ENCODE measurements at places on chromosomes 7 and 10.

- DNase-seq: no peak
- H3K4me1 ChIP-seq: no peaks in the 10 kb centered on the region
- no peak overlapping the region for H3K4me3 ChIP-seq
- peaks cover 23% of the 10 kb centered on the region for H3K27me3 ChIP-seq
Observed at GRCh38 chr7:127107601-127108007, 145.1 kb downstream of the GRM8 start.

DNA sequence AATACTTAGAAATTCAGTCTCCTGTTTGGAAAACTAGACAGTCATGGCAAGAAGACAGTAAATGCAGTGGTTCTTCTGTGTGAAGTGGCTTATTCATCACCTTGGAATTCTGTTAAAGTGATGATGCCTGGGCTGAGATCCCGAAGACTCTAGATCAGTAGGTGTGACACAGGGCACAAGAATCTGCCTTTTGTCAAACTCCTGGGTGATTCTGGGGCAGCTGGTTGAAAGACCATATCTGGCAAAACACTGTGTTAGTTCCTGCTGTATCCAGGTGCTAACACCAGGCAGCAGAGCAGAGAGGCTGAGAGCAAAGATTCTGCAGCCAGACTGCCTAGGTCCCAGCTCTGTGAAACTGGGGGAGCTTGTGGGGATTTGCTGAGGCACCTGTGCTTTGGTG is 26.5 kb downstream of the MRC1 start:
- no peak for DNase-seq
- no peaks in the 10 kb centered on the region for H3K4me1 ChIP-seq
- peaks cover 41% of the 10 kb centered on the region for H3K27me3 ChIP-seq
- no peak overlapping the region for H3K27ac ChIP-seq
- H3K36me3 ChIP-seq: no peaks in the 10 kb centered on the region
- H3K4me3 ChIP-seq: no peak overlapping the region

DNA sequence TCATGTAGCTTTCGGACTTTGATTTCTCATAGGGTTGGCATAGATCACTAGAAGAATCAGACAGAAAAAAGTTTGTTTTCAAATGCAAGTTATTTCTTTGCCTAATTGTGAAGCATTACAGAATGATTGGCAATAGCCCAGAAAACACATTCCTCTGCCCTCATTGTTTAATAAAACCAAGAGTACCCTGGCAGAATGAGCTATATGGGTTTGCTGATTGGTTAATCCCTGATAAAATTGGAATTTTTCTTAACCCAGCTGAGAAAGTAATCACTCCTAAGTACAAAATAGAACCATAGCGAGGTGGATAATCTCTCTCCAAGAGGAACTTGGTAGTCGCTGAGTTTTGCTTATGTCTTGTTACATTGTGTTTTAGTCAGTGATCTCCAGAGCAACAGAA is 30.9 kb upstream of the CREB5 start:
- DNase-seq: no peak
- no peak overlapping the region for H3K27ac ChIP-seq
- no peaks in the 10 kb centered on the region for H3K4me1 ChIP-seq
- H3K36me3 ChIP-seq: no peaks in the 10 kb centered on the region
- peaks cover 41% of the 10 kb centered on the region for H3K27me3 ChIP-seq
- no peak overlapping the region for H3K4me3 ChIP-seq

GRCh38 chr7:121475806-121476205 is 79.7 kb upstream of the FAM3C start:
- no peak for DNase-seq
- no peaks in the 10 kb centered on the region for H3K27me3 ChIP-seq
- H3K27ac ChIP-seq: no peak overlapping the region
- no peaks in the 10 kb centered on the region for H3K4me1 ChIP-seq
- no peaks in the 10 kb centered on the region for H3K36me3 ChIP-seq
- no peak overlapping the region for H3K4me3 ChIP-seq

GRCh38 chr10:114635101-114635500 is 23.0 kb downstream of the ABLIM1 start:
- no peak overlapping the region for H3K4me3 ChIP-seq
- H3K27ac ChIP-seq: no peak overlapping the region
- H3K4me1 ChIP-seq: peaks cover 25% of the 10 kb centered on the region
- no peak for DNase-seq
- no peaks in the 10 kb centered on the region for H3K36me3 ChIP-seq
- peaks cover 46% of the 10 kb centered on the region for H3K27me3 ChIP-seq

DNA sequence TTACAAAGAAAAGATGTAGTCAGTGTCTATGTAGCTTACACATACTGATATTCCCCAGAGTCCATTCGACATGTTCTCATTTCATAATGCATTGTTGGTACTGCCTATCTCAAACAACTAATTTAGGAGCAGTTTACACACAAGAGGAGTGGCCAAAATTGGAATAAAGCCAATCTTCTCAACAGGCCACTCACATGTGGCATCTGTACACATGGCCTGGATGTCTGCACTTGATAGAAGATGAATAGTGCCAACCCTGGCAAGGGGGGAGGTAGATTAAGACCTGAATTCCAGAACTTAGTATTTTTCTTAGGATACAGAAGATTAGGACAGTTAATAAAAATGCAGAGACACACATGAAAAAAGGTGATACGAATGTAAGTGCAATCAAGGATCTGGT is 125.3 kb upstream of the STARD3NL start:
- no peak overlapping the region for H3K27ac ChIP-seq
- H3K4me3 ChIP-seq: no peak overlapping the region
- peaks cover 71% of the 10 kb centered on the region for H3K27me3 ChIP-seq

GRCh38 chr10:35607475-35608327 is 2.6 kb downstream of the GJD4 start:
- peaks cover 77% of the 10 kb centered on the region for H3K27me3 ChIP-seq
- peaks cover 6% of the 10 kb centered on the region for H3K4me1 ChIP-seq
- no peaks in the 10 kb centered on the region for H3K36me3 ChIP-seq
- no peak for DNase-seq

DNA sequence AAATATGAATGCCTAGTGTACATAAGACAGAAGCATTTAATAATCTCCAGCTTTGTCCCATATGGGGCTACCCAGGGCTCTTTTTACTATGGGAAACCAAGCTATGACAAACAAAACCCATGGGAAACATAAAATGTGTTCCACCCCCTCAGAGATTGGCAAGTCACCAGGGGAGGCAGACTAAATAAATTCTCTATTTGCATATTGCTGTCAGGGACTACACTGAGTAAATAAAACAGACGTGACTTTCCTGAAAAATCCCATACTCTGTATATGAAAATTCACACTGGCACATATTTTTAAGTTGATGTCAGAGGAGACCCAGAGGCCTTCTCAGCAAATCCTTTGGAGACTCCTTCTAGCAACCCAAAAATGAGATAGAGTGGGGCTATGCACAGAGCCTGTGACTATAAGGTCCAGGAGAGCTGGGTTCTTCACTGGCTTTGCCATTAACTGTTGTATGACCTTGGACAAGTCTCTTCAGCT is 44.0 kb upstream of the HPSE2 start:
- no peaks in the 10 kb centered on the region for H3K4me1 ChIP-seq
- no peaks in the 10 kb centered on the region for H3K36me3 ChIP-seq
- no peak overlapping the region for H3K27ac ChIP-seq
- DNase-seq: no peak
- peaks cover 36% of the 10 kb centered on the region for H3K27me3 ChIP-seq

DNA sequence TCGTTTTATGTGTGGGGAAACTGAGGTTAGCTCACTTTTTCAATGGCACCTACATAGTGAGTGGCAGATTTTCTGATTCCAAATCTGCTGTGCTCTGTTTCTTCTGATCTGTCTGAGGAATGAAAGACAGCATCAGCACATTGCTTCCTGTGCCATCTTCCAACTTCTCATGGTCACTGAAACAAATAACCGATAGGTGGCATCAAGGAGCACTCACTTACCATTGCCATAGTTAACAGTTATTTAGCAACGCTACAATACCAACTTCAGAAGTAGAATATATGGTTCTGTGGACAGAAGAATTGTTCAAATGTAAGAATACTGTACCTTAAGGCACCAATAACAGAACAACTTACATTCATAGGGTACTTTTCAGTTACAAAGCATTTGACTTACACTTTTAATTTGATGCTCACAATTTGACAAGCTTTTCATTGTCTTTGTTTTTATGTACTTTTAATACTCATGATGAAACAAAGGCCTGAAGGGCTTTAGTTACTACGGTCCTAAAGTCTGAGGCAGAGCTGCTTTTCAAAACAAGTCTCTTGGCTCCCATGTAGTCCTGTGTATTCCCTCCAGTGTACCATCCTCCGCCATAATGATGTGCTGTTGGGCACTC is 228.9 kb upstream of the TCF7L2 start:
- peaks cover 6% of the 10 kb centered on the region for H3K4me1 ChIP-seq
- peaks cover 2% of the 10 kb centered on the region for H3K36me3 ChIP-seq
- DNase-seq: no peak
- H3K4me3 ChIP-seq: no peak overlapping the region
- no peaks in the 10 kb centered on the region for H3K27me3 ChIP-seq
- no peak overlapping the region for H3K27ac ChIP-seq

DNA sequence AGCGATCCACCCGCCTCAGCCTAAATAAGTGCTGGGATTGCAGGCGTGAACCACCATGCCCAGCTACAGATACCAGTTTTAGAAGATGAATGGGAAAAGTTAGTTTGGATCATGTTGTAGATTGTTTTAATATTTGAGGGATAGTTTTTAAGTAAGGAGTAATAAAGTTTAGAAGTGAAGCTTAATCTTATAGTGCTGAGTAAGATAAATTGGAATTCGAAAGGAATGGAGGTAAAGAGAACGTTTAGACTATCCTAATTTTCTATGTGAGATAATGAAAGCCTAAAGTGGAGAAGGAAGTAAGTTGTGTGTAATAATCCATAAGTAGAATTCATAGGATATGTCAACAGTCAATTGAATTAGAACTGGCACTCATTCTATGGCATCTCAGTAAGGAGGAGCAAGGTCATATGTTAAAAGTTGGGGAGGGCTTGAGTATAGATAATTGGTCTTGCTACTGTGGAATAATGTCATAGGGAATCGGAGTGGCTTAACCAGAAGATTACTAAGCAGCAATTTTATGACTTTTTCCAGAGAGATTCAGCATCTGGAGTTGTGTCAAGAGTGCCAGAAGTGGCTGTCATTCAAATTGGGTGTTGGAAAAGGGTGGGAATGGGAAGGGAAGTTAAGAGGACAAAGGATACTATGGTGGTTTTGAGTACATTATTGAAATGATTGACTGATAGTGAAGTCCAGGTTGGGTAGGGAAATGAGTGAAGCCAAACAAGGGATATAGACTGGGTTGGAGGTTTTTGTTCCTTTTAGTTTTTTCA is 12.1 kb downstream of the TAX1BP1 start:
- peaks cover 57% of the 10 kb centered on the region for H3K36me3 ChIP-seq
- no peak overlapping the region for H3K4me3 ChIP-seq
- peaks cover 48% of the 10 kb centered on the region for H3K4me1 ChIP-seq
- no peak overlapping the region for H3K27ac ChIP-seq

DNA sequence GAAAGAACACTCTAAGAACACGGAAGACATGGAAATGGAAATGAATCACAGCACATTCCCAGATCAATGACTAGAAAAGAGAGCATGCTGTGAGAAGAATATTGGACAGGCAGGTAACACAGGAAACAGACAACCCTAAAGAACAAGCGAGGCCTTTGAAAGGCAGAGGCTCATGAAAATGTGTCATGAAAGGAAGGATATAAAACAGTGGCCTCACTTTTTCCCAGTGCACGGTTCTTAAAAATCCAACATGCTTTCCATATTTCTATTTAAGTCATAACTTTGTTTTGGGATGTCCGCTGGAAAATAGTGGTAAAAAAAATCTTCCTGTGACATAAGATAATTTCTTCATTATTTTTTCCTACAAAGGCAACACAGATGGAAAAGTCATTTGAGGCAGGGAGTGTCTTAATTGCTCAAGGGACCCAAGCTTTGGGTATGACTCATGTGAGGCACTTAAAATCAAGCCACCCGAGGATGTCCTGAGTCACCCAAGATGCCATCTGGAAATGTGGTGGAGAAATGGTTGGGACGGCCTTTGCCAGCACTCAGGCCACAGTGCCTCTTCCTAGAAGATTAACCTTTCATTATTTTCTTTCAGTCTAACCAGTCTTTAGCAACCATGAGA is 17.0 kb downstream of the ITIH5 start:
- no peak overlapping the region for H3K4me3 ChIP-seq
- H3K36me3 ChIP-seq: no peaks in the 10 kb centered on the region
- no peak for DNase-seq
- no peaks in the 10 kb centered on the region for H3K4me1 ChIP-seq

DNA sequence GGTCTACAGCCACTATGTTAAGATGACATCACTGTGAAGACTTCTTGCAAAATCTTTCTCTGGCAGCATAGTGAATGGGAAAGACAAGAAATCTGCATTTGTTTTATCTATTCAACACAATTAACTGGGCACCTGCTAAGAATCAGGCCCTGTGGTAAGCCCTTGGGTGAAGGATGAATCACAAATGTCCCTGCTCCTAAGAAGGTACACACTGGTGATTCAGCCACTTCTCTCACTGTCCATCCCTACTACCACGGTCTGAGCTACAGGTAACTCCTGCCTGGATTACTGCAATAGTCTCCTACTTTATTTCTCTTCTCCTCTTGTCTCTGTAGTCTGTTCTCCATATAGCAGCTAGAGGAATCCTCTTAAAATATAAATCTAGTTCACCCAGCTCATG is 116.1 kb downstream of the HIBADH start:
- no peaks in the 10 kb centered on the region for H3K4me1 ChIP-seq
- no peak overlapping the region for H3K27ac ChIP-seq
- H3K36me3 ChIP-seq: peaks cover 5% of the 10 kb centered on the region
- no peak for DNase-seq
- H3K27me3 ChIP-seq: no peaks in the 10 kb centered on the region

DNA sequence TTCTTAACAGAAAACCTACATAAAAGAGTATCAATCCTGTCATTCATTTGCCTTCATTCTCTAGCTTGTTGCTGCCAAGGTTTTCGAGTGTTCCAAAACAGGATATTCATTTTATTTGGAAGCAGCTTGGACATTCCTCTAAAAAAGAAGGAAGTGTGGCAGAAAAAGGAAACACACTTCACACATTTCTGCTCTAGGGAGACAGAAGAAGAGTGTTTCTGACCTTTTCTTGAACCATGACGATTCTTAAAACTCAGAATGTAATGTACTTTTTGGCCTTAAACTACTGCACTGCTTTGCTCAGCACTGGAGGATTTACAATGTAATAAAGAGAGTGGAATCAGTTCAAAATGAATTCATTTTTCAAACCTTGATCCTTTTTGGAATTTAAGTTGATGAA is 81.3 kb downstream of the SEMA3A start:
- H3K4me1 ChIP-seq: no peaks in the 10 kb centered on the region
- no peak overlapping the region for H3K4me3 ChIP-seq
- no peak overlapping the region for H3K27ac ChIP-seq
- no peaks in the 10 kb centered on the region for H3K36me3 ChIP-seq
- DNase-seq: no peak

DNA sequence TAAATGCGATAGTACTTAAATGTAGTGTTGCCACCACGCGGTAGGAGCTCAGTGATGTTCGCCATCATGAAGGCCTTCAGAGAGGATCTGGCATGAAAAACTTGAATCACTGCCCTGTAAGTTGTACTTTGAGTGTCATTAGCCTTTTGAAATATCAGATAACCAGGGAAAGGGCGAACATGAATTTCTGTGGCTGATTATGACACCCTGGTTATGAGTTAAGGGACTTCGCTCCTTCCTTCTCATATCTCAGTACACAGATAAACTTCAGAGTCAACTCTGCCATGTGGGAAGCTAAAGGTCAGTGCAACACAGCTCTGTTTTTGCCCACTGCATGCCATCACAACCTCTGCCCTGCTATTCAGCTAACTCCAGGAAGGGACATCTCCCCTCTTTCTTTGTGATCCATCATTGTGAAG is 8.9 kb upstream of the ACSL5 start:
- no peak overlapping the region for H3K4me3 ChIP-seq
- no peaks in the 10 kb centered on the region for H3K27me3 ChIP-seq
- peaks cover 52% of the 10 kb centered on the region for H3K4me1 ChIP-seq
- H3K36me3 ChIP-seq: peaks cover 4% of the 10 kb centered on the region

GRCh38 chr7:34157137-34157536 is 251.8 kb downstream of the BMPER start:
- H3K4me3 ChIP-seq: no peak overlapping the region
- H3K4me1 ChIP-seq: no peaks in the 10 kb centered on the region
- H3K36me3 ChIP-seq: no peaks in the 10 kb centered on the region
- H3K27me3 ChIP-seq: no peaks in the 10 kb centered on the region
- DNase-seq: no peak
- no peak overlapping the region for H3K27ac ChIP-seq

Data from central memory CD8-positive, alpha-beta T cell (primary cell).